ENCODE measurements at places on chromosomes 3 and 15.

DNA sequence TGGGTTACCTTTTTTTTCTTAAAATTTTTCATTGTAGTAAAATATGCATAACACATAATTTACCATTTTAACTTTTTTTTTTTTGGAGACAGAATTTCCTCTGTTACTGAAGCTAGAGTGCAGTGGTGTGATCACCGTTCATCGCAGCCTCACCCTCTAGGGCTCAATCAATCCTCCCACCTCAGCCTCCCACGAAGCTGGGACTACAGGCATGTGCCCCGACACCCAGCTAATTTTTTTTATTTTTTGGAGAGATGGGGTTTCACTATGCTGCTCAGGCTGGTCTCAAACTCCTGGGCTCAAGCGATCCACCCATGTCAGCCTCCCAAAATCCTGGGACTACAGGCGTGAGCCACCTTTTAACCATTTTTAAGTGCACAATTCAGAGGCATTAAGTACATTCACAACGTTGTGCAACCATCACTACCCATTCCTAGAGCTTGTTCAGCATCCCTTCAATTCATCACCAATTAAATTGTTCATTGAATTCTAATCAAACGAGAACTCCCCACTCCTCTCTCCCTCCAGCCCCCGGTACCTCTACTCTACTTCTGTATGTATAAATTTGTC, 44.6 kb downstream of the BHLHE40 start:
- no peak for DNase-seq

- DNase-seq = no peak
These were observed 3.1 kb upstream of the NR1I2 start for GRCh38 chr3:119778811-119779210.

GRCh38 chr3:22474706-22475445, 723.9 kb upstream of the ZNF385D start:
- DNase-seq = no peak

GRCh38 chr3:172511783-172512762, 11.2 kb downstream of the TNFSF10 start:
- DNase-seq = no peak

GRCh38 chr3:187813198-187813597, 67.9 kb upstream of the BCL6 start:
- DNase-seq = no peak

DNA sequence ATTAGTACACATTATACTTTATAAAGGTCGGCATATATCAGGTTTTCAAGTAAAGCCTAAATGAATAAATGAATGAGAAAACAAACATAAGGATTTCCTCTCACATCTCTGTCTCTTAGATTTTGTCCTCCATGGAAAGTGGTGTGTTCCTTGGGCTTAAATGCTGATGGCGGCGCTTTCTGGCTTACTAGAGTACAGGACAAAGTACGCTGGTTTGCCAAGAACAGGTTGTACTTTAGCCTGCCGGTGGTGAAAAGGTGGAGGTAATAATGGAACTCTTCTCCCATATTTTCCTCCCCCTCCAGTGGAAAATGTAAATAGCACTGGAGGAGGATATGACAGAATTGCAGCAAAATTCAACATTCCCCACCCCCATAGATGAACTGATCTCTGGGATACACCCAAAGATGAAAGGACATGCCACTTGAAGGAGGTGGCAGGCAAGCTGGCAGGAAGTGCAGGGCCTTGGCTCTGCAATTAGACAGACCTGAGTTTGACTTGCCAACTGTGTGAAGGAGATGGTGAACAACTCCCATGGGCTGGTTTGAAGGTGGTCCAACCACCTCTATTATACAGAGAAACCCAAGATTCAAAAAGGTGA, 29.3 kb downstream of the CEP152 start:
- no peak for DNase-seq

DNA sequence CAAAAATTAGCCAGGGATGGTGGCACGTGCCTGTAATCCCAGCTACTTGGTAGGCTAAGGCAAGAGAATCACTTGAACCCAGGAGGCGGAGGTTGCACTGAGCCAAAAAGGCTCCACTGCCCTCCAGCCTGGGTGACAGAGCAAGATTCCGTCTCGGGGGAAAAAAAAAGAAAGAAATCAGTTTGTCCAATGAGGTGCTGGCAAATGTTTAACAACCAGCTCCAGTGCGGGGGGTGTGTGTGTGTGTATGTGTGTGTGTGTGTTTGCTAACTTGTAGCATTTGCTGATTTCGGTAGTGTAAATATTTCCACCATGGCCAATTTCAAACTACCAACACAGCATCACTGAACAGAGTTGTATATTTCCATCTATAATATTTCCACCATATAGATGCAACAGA, 23.8 kb upstream of the IDH2 start:
- DNase-seq = no peak

GRCh38 chr3:116388867-116389385, 56.4 kb downstream of the LSAMP start:
- DNase-seq = no peak

DNA sequence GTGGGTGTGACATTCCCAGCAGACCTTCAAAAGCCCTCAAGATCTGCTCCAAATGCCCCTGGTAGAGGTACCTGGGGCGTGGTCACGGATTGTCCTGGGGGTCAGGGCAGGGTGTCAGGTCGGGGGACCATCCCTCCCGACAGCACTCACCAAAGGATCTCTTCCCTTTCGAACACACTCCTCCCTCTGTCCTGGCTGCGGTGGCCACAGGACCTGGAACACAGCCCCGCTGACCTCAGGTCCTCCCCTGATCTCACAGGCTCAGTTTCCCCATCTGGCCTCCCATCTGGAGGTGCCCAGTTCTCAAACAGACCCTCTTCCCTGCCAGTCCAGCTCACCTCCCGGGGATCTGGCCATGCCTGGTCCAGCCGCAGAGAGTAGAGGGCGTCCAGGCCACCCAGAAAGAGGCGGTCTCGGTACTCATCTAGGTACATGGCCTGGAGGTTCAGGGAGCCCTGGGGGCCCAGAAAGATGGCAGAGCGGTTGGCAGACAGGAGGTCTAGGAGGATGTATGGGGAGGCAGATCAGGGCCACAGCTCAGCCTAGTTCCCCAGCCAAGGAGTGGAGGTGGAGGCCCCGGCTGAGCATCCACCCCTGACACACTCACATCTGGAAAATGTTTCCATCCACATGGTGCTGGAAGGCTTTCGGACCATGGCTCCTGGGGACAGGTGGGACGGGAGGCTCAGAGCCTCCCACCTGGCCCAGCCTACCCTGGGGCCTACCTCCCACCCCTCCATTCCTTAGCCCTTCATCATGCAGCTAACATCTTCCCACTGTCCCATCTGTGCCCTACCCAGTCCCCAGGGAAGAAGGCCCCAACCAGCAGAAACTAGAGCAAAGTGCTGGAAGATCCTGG, 2.3 kb downstream of the SEMA3G start:
- no peak for DNase-seq

- DNase-seq = peak; percentile 79
These were observed 8.8 kb upstream of the ELP6 start for GRCh38 chr3:47522082-47522987.

- no peak for DNase-seq
These were observed 14.4 kb upstream of the OCA2 start for GRCh38 chr15:28113394-28114113.

DNA sequence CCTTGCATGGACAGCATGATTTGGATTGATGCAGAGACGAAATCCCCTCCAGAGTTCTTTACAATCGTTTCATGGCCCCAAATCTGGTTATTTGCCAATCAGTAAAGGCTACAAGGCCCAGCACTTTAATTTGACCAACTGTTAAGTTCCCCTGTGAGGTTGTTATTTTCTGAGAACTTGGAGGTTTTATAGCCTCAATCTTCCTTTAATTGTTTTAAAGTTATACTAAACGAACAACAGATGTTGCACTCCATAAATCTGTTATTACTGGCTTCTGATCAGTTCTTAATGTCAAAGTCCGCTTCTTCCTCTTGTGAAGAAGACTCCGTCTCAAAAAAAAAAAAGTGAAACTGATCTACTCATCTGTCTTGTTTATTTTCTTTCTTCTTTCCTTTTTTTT, 30.8 kb downstream of the LARP6 start:
- no peak for DNase-seq

- peak; percentile 25 for DNase-seq
These were observed 993 bp upstream of the GRAMD2A start for GRCh38 chr15:72198356-72199204.

DNA sequence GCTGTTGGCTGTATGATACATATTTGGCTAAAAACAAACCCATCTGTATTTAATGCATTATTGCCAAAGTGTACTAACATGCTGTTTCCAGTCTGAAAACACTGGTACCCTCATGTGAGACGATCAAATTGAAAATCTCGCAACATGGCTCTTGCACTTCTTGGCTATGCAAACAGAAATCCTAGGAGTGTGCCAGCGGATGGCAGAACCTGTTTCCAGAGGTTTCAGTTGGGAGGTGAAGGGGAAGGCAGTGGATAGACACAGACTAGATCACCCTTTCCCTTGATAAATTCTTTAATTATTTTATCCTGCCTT, 350.3 kb downstream of the TUSC7 start:
- no peak for DNase-seq

- DNase-seq = no peak
These were observed 53.2 kb downstream of the MEF2A start for GRCh38 chr15:99618941-99619411.

GRCh38 chr3:152581951-152582350, 253.0 kb upstream of the P2RY1 start:
- no peak for DNase-seq

DNA sequence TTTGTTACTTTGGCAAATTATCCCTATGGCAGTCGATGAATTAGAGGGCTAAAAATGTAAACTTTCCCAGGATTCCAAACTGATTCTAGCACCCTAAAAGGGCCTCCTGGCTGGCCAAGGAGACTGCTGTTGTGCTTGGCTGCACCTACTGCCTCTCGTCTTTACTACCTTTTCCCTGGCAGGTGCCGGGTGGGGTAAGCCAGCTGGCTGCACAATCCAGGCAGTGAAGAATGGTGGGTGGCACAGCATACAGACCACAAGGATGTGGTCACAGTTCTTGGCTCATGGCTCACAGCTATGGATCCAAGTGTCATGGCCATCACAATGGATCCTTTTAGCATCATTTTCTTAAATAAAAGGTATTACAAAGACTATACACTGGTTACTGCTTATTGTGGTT, 20.7 kb upstream of the SLC25A26 start:
- no peak for DNase-seq

DNA sequence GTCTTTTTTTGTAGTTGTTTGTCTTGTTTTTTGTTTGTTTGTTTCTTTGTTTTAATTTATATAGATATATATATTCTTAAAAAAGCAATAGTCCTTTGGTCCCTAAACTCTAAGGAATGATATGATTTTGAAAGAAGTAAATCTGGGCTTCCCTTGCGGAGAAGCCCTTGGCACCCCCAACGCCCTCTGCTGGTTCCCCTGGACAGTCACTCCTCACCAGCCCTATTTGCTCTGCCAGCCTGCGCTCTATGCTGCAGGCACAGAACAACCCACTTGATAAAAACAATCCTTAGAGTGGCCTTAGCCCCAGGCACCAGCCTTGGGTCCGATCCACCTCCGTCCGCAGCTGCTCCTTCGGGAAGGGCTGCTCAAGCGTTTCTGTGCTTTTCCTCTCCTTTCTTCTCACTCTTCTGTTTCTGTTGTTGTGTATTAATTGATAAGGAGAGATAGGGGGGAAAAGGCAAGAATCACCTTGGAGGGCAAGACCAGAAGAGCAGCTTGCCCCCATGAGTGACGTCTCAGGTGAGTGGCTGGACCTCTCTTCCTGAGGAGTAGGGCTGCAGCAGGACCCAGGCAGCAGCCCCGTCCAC, 13.7 kb upstream of the PARP6 start:
- DNase-seq = no peak

DNA sequence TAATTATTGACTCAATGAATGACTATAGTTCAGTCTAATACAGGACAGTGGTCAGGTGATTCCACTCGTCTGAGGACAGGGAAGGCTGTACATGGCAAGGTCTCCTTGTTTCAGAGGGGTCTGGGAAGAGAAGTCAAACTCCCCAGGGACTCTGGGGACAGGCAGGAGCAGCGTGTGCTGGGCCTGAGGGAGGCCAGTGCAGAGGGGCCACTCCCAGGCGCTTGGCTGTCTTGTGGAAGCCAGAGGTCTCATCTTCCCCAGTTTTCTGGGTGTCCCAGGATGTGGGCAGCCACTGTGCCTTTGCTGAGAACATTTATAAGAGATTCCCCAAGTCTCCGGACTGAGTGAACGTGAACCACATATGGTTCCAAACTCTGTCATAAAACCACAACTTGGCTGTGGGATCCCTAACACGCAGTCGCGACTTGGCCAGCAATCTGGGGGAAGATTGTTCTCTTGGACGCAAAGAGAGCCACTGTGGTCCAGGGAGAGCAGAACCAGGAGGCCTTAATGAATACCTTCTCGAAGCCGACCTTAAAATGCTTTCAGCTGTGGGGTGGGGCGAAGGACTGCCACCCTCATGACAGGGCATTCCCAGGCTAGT, 30.4 kb downstream of the BHLHE40 start:
- no peak for DNase-seq

GRCh38 chr15:74616366-74616939, 817 bp downstream of the CLK3 start:
- DNase-seq = peak; percentile 71

DNA sequence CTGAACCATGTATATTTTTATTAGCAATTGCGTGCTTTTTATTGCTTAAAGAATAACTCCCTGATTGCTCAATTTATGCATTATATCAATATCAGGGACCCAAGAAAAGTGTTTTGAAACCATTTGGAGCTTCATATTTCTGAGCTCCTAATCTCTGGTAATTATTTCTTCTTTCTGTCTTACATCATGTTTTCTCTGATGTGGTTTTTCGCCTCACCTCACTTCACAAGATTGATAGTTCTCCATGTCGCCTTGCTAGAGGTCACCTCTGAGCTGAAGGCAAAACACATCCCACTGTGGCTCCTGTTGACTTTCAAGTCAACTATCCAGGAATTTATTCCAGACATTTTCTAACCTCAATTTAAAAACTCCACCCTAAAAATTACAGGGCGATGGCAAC, 837.4 kb downstream of the CADM2 start:
- DNase-seq = no peak

- DNase-seq = no peak
These were observed 200.7 kb upstream of the SEMA6D start for GRCh38 chr15:47516558-47516957.

DNA sequence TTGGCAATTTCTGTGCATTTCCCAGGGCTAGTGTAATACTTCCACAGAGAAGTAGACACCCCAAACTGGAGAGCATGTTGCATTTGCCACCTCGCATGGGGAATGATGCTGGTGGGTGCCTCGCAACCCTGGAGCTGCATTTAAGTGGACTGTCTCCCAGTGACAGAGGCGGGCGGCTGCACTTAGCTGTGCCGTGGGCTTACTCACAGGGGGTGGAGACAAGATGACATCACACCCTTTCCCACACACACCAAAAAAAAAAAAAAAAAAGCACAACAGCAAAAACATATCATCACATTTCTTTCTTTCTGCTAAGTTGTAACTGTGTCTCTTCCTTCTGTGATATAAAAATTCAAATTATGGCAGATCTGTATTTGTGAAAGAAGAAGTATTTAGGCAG, at the start of gene ABI3BP:
Gene ABI3BP, minus strand, starts transcription at position 113 of the 400 bp plus-strand sequence. Its CDS starts 37 bp downstream, at position 76.
- DNase-seq = no peak
